ENCODE measurements at places on chromosomes 7 and 10.

- peak; percentile 88 for DNase-seq
Observed at GRCh38 chr7:101941481-101942383, 124.3 kb downstream of the CUX1 start.

DNA sequence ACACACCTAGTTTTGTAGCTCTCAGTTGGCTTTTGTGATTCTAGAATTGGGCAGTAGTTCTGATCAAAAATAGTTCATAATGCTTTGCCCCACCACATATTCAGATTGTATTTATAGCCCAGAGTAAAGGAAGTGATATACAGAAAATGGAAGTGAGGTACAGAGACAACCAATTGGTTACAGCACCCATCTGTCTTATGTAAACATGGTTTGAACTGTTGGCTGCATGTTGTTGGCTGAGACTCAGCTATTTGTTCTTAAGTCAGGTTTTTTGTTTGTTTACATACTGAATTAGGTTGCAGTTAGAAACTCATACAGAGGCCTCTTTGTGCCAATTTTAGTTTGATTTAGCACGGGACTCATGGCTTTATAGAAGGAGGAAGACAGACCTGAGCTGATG lies 158.9 kb upstream of the GPR26 start:
- no peak for DNase-seq

DNA sequence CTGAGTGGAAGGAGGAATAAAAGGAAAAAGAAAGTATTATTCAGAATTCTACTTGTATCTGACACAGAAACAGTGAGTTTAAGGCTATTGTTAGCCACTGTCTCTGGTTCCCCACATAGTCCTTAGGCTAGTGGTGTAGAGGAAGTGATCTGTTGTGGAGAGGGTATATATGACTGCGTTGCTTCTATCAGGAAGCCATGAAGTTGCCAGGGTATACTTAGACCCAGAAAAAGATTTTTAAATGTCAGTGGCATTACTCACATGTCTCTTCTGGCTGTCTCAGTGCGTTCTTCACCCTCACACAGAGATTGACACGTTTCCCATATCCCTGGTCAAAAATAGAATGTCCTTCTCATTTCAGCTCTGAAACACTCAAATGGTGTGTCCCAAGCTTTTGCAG lies 72.7 kb downstream of the SEM1 start:
- DNase-seq: peak; percentile 28

DNA sequence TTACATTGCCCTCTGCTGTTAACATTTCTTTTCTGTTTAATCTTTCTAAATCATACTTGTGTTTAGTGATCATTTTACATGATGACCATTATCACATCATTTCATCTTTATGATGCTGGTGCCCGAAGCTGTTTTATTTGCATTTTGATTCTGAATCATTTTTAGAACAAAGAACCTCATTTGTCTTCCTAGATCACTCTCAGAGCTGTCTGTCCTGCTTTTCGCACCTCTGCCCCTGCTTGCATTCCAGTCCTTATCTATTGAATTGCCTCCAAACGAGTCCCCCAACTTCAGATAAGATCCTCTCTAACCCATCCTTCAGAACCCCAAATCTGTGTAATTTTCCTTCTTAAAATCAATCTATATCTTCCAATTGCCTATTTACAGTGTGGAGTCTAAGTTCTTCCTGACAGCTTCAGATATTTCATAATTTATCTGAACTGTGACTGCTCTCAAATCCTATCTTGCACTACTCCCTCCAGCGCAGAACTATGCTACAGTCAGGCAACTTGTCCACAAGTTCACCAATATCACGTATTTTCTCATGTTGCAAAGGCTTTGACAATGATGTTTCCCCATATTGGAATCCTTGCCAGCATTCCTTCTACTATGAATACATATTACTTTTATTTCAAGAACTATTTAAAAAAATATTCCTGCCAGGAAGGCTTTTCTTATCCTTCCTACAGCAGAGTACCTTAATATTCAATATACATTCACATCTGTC lies 346.5 kb upstream of the CACNA2D1 start:
- DNase-seq: peak; percentile 1

DNA sequence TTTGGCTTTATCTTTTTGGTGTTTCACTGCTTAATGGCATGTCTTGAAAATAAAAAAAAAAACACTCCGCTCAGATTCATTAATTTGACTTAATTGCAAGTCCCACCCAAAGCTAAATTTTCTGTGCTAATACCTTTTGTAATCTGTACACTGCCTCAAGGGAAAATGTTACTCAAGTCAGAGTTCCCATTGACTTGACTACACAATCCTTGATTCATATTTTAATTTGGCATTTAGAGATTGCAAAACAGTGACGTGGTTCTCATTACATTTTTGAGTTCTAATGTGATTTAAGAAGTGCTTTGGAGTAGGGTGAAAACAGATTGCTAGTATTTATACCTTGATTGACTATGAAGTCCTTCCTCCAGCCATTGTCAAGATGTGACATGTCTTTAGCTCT lies 21.3 kb upstream of the LIPM start:
- no peak for DNase-seq

GRCh38 chr10:29130190-29130673 lies 158.6 kb upstream of the LYZL1 start:
- DNase-seq: peak; percentile 32

GRCh38 chr10:83607959-83608745 lies 531.2 kb upstream of the GHITM start:
- DNase-seq: peak; percentile 81

DNA sequence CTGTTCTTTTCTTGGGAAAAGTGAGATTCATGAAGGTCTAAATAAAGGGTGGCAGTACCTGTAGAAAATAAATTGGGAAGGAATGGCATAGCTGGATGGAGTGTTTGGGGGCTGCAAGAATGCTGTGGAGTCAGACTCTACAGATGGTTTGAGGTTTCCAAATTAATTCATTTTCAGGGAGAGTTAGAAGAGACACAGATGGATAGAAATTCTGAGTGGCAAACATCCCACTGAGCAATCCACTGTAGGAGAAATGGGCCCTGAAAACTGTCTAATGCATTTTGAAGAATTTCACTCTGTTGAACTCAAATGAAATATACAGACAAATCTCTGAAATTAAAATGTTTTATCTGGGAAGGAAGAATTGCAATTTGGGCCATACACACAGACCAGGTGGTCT lies 16.9 kb upstream of the NFE2L3 start:
- DNase-seq: no peak

DNA sequence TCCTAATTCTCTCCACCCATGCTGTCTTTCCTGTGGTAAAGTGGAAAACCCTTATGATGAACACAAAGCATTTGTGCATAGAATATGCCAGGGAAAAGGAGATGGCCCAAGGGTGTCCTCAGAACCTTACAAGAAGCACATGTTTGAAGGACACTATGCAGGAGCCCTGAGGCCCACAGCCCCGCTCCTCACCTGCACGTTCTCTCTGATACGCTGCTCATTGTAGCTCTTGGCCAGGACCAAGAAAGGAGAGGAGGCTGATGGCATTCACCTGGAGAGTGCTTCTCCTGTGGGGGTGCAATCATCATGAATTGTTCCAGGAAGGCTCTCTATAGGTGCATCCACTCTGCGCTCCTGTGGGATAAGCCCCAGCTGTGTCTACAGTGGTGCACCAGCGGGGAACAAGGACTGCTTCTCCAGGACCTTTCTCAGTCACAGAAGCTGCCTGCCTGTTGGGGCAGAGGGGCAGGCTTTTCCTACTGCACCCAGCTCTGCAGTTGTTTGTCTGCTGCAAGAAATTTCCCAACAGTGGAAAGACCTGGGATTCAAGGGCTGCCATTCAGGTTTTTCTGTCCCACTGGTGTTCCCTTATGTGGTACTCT lies 19.9 kb downstream of the AKR1C2 start:
- no peak for DNase-seq

DNA sequence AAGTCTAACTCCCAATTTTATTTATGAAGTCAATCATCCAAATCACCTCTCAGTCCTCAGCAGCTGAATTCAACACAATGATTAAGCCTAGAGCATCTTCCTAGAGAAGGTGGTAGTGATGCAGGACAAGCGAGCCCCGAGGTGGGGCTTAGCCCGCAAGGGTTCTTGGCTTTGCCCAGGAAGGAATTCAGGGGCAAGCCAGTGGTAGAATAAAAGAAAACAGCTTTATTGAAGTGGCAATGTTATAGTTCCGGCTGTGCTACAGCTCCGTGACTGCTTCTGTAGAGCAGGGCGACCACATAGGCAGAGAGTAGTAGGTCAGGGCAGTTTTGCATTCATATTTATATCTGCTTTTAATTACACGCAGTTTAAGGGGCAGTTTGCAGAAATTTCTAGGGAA lies 18.1 kb downstream of the IL2RA start:
- DNase-seq: no peak

- no peak for DNase-seq
Observed at GRCh38 chr7:101813402-101814019, 3.9 kb upstream of the CUX1 start.

DNA sequence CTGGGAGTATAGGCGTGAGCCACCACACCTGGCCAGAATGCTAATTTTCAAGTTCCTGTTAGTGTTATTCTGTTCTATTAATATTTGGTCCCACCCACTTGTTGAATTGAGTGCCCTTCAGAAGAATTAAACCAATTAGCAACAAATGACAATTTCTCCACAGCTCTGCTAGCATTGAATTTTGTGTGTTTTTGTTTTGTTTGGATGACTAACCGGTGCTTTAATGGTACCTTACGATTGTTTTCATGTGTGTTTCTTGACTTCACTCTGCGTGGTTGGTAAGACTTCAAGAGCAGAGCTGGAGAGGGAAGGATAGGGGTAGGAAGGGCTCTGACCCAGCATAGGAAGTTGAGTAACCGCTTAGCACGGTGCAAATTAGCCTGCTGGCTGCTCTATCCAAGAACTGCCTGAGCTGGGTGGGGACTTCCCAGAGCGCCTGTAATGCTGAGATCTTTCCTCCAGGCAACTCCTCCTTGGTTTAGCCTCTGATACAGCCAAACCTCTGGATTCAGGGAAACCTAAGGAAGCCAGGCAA lies 4.6 kb downstream of the ARPC1B start:
- DNase-seq: peak; percentile 93

GRCh38 chr7:86653919-86654659 lies 10.4 kb downstream of the GRM3 start:
- no peak for DNase-seq

DNA sequence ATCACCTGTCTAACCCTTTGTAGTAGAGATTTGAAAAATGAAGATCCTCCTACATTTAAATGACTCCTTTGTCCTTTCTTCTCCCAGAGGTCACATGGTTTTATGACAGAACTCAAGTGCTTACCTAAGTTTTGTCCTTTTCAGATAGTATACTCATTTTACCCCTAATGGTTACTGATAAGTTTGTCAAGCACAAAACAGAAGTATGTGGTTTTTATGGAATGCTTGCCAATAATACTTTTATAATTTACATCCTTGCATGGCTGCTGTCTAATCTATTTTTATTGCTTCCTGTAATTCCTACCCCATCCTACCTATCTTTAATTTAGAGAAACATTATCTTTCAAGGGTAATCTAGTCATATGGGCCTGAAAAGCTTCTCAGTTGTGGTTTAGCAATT lies 37.5 kb downstream of the HELLS start:
- no peak for DNase-seq

GRCh38 chr7:104900525-104901239 lies 113.3 kb upstream of the KMT2E start:
- DNase-seq: no peak

- no peak for DNase-seq
Observed at GRCh38 chr10:62578916-62579315, 204.7 kb downstream of the ZNF365 start.

GRCh38 chr10:119198438-119198837 lies 8.9 kb upstream of the GRK5 start:
- no peak for DNase-seq

DNA sequence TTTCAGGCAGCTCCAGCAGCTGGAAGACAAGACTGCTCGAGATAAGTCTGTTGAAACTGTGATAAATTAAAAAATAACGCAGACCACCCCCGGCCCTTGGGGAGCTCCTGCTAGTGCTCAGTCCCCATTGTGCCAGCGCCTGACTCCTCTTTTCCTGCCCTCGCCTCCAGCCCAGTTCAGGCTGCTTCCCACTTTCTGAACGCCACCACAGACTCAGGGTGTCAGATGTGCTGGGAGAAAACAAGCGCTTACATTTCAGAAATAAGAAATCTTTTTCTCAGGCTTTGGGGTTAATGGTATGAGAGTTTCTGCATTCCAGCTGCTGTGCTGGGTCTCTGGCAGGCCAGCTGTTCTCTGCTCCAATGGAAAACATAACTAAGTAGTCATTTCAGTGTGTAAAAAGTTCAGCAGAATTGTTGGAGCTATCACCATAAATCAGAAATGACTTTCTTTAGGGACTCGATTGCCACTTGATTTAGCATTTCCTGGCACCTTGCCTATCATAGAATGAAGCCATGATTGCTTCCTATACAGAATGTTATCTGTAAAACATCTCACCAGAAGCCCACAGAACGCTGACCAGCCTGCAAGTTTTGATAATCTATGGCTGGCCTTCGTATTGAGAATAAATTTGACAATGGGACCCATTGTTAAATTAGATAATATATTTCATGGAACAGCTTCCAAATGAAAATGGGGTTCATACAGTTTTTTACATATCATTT lies 257.0 kb upstream of the ZNF32 start:
- peak; percentile 49 for DNase-seq

GRCh38 chr7:65892835-65893234 lies 20.0 kb downstream of the VKORC1L1 start:
- DNase-seq: no peak

DNA sequence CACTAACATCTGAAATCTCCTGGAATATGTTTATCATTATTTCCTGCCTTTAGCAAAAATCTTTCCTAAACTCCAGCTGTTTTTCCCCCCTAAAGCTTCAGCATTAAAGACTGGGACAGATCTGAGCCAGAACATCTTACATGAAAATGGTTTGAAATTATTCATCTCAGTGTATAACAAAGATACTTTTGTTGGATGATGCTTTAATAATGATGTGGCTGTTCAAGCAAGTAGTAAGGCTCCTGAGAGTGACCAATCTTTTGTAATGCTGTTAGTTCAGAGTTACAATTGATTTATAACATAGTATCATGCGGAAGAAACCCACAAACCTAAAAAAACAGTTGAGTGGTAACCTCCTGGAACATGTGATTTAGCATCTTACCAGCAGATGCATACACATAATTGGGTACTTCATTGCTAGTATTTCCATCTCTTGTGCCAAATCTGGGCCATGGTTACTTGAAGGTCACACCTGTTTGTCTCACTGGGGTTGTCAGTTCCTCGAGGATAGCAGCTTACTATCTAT lies 1.5 kb downstream of the BZW2 start:
- DNase-seq: no peak

- no peak for DNase-seq
Observed at GRCh38 chr10:117762819-117763172, 220.2 kb downstream of the EMX2 start.

DNA sequence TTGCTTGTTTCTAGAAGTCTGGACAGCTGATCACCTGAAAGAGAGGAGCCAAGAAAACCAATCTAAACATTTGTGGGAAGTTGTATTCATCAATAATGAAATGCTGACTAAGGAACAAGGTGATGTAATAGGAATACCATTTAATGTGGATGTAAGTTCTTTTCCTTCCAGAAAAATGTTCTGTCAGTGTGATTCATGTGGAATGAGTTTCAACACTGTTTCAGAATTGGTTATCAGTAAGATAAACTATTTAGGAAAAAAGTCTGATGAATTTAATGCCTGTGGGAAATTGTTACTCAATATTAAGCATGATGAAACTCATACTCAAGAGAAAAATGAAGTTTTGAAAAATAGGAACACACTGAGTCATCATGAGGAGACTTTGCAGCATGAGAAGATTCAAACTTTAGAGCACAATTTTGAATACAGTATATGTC lies 39.8 kb upstream of the ZNF37A start:
- DNase-seq: peak; percentile 82

Measured in EH (cell line).